Stimulated activated CD8-positive, alpha-beta memory T cell treated with anti-CD3 and anti-CD28 coated beads, Interleukin-4, amount 100 ng/mL, for 48 hours (primary cell): ENCODE measurements at places on chromosomes 4 and X.

GRCh38 chr4:55546506-55546755, 278 bp downstream of the CLOCK start:
- no peak for DNase-seq

- no peak for DNase-seq
Measured at GRCh38 chr4:87354168-87355102, 31.8 kb upstream of the HSD17B13 start.

GRCh38 chrX:107117993-107118321, 665 bp downstream of the RBM41 start:
- DNase-seq, result no peak

- DNase-seq, result no peak
Measured at GRCh38 chrX:40166582-40166981, 68.8 kb upstream of the BCOR start.

GRCh38 chr4:53574528-53574927, 16.8 kb downstream of the LNX1 start:
- DNase-seq, result no peak

- DNase-seq, result no peak
Measured at GRCh38 chr4:7280926-7281690, 88.8 kb downstream of the SORCS2 start.

- no peak for DNase-seq
Measured at GRCh38 chr4:102318105-102318504, 27.2 kb downstream of the SLC39A8 start.

DNA sequence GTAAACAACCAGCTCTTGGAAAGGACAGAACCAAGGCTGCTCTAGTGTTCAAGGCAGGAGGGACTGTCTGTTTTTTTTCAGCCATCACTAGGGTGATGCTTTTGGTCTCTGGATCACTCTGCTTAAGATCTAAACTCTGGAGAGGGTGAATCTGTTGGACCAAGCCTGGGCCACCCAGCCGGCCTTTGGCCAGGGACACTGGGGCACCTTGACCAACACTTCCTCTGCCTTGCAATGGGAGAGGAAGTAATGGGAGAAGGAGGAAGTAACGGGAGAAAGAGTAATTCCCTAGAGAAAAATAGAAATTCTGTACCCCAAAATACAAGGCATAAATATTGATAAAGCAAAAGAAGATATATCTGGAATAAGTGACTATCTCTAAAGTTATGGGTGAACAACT, 12.9 kb downstream of the CHRNA9 start:
- no peak for DNase-seq

- DNase-seq, result no peak
Measured at GRCh38 chrX:95628796-95629195, 1055.8 kb upstream of the DIAPH2 start.

- no peak for DNase-seq
Measured at GRCh38 chrX:150460063-150460462, 96.9 kb downstream of the MAMLD1 start.

GRCh38 chrX:135497736-135498135, 22.7 kb upstream of the INTS6L start:
- no peak for DNase-seq

GRCh38 chrX:154967603-154968002, 54.9 kb downstream of the F8 start:
- no peak for DNase-seq

- DNase-seq, result no peak
Measured at GRCh38 chr4:161564230-161564834, 599.5 kb downstream of the FSTL5 start.

- DNase-seq, result no peak
Measured at GRCh38 chr4:146890301-146890700, 55.4 kb downstream of the TTC29 start.

- no peak for DNase-seq
Measured at GRCh38 chr4:145888393-145888792, 50.2 kb downstream of the ZNF827 start.
